ENCODE measurements at places on chromosomes 12 and 14.

DNA sequence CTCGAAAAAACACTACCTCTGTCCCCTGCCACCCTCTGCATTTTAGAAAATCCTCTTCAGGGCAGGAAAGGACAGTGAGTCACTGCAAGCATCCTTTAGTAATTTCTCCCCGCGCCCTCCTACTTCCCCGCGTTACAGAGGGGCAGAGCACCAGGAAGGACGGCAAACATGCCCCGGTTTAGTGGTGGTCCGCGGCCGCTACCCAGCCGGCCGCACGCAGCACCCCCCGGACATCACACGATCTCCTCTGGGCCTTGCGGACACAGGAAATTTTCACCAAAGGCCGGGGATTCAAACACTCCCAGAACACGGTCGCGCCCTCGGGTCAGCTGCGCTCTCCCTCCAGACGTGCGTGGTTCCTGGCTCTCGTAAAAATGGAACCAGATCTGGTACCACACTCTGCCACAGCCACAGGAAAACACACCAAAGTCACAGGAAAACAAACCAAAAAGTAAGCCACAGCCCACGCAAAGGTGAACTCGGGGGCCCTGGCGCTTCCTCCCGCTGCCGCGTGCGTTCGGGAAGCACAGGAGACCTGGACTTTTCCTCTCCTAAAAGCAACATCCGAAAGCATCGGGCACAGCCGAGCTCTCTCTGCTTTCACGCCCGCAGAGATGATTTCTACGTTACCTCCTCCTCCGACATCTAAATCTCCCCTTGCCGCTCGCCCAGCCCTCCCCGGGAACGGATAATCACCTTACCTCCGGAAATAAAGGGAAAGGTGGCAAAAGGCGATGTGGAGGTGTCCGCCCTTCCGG lies 839 bp downstream of the SLC38A1 start:
- no peak for DNase-seq

DNA sequence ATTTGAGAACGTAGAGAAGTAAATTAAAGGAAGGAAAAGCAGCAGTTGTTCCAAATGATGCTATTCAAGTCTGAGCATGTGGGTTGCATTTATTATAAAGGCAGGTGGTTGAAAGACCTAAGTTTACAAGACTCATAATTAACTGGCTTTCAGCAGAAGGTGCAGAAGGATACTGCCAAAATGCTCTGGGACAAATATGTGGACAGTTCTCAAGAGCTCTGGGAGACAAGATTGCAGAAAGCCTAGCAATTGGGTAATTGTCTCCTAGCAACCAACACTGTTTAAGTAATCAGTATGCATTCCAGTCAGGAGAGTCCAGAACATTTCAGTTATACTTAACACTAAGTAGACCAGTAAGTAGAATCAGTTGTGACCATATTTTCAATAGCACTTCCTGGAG lies 131.5 kb downstream of the GPR135 start:
- no peak for DNase-seq

DNA sequence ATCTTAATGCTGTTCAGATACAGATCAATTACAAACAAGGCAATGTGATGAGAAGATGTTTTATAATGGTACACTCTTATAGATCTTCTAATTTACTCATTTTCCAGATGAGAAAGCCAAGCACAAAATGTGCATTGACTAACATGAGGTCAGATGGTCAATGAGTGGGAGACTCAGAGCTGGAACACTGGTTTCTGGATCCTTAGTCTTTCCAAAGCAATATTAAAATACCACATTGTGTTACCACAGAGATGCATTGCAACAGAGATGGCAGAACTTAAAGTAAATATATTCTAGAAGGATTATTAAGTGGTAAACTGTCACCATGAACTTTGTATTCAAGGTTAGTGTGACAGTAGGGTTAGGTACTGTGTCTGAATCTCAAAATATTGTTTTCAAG lies 113.6 kb downstream of the SLC15A5 start:
- no peak for DNase-seq

DNA sequence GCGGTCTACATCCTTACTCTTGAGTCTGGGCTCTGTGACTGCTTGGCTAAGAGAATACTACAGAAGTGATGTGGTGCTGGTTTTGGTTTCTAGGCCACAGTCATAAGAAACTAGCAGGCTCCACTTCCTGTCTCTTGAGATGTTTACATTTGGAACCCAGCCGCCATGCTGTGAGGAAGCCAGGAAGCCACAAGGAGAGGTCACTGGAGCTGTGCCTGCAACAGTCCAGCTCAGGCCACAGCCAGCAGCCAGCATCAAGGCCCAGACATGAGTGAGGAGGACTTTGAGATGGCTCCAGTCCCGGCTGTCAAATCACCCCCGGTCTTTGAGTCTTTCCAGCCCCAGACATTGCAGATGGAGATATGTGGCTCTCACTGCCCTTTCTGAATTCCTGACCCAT lies 12.9 kb upstream of the FAM181A start:
- DNase-seq = no peak

GRCh38 chr14:47194055-47194454 lies 481.4 kb downstream of the MDGA2 start:
- DNase-seq = no peak

GRCh38 chr14:53209370-53209769 lies 56.2 kb upstream of the DDHD1 start:
- no peak for DNase-seq

GRCh38 chr14:58919217-58919616 lies 269.2 kb upstream of the DAAM1 start:
- no peak for DNase-seq

DNA sequence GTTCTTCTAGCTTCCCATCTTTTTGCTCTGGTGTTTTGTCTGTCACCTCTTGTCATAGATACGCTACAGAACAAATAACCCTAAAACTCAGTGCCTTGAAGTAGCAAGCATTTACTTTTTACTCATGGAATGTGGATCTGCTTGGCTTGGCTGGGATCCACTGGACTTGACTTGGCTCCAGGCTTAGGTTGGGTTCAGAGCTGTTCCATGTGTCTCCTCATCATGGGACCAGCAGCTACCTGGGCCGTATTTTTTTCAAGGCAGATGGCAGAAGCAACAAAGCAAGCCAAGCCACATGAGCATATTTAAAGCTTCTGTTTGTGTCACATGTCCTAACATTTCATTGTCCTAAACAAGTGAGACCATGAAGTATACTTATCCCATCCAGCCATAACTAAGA lies 48.7 kb upstream of the ATF1 start:
- DNase-seq = no peak

- DNase-seq = no peak
Measured at GRCh38 chr14:106318700-106319099, 792.3 kb downstream of the TMEM121 start.

DNA sequence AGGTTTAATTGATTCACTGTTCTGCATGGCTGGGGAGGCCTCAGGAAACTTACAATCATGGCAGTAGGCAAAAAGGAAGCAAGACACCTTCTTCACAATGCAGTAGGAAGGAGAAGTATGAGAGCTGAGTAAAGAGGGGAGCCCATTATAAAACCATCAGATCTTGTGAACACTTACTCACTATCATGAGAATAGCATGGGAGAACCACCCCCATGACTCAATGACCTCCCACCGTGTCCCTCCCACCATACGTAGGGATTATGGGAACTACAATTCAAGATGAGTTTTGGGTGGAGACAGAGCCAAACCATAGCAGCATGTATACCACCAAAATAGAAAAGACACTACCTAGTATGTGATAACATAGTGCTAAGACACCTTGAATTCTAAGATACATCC lies 2.9 kb upstream of the HMGA2 start:
- DNase-seq = peak; percentile 14

DNA sequence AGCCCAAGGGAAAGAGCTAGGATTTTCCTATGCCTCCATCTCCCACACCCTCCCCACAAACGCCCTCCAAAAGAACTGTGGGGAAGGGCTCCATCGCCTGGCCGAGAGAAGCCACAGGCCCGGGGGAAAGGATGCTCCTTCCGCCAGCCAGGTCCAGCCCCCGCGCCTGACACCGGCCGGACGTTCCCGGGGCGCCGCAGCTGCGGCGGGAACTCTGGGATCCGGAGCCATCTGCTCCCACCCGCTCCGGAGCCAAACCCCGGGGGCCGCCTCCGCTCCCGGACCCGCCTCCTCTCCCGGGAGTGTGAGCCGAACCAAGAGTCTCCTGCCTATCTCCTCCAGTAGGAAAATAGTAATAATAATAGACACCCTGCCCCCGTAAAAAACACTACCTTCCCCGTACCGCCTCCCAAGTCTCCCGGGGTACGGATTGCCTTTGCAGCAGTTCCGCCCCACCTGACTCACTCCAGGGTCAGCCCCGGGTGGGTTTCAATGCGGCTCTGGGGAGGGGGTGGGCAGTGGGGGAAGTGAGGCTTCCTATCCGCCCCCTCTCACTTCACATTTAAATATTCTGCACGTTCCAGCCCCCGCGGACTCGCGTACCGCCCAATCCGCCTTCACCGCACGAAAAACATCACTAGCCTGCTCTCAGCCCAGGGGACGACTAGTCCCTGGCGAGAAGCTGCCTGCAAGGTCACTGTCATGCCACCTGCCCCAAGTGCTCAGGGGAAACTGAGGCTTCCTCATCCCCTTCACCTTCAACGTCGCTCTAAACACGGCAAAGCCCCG lies 2.4 kb downstream of the AGAP2 start:
- peak; percentile 59 for DNase-seq

DNA sequence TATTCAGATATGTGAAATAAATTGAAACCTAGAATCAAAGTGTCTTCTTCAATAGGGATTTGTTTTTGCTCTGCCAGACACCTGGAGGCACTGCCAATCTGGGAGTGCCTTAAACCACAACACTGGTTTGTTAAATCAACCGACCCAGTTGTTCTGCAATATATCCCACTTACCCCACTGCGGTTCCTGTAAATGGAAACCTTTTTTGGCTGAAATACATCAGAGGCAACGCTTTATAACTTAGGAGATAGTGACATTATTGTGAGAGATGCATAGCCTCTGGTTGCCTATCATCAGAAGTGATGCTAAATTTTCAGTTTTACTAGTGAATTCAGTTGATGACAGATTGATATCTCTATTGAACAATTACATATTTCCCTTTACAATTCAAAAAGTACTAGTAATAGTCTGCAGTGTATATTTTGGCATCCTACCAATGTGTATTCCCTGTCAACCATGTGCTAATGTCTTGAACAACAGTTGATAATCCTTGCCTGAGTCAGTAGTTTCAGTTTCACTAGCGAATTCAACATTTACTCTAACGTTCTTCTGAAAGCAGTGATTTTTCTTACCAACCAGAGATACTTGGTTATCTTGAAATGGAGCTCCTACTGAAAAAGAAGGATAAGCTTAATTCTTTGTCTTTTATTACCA lies 30.5 kb downstream of the PPP2R5C start:
- DNase-seq = peak; percentile 52

DNA sequence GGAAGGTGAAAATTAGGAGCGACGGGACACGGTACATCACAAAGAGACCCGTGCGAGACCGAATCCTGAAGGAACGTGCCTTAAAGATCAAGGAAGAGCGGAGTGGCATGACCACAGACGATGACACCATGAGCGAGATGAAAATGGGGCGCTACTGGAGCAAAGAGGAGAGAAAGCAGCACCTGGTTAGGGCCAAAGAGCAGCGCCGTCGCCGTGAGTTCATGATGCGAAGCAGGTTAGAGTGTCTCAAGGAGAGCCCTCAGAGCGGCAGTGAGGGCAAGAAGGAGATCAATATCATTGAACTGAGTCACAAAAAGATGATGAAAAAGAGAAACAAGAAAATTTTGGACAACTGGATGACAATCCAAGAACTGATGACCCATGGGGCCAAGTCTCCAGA lies 385.3 kb downstream of the PDZRN4 start:
- DNase-seq = no peak

- DNase-seq = no peak
Measured at GRCh38 chr12:23534196-23534595, 415.3 kb downstream of the SOX5 start.

DNA sequence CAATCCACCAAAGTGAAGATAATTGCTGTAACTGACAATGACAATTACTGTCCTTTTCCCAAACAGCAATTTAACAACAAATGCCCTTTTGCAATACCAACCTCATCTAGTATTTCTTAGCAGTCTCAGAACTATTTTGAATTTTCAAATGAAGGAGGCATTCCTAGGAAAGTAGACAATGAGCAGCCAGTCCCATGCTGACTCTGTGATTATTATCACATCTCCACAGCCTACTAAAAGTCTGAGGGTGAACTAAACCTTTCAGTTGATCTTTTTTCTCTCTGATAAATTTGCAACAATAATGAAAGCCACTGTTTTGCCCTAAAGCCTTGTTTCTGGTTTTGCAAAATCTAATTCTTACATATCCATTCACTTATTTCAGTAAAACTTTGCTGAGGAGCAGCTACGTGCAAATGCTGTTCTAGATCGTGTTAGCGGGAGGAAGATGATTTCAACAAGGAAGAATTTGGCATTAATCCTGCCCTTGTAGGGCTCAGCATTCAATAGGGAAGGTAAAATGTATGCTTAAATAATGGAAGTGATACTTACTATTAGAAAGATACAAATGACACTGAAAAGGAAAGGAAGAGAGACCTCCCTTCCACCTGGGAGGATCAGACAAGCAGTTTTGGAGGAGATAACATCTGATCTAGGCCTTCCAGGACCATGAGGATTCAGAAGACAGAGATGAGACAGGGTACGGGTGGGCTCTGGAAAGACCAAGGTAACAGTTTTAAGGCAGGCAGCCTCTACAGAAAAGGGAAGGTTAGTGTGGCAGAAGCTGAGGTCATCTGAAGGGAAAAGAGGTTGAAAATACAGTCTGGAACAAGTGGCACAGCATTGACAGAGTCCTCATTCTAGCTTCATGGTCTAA lies 47.4 kb downstream of the SLC38A1 start:
- DNase-seq = no peak

DNA sequence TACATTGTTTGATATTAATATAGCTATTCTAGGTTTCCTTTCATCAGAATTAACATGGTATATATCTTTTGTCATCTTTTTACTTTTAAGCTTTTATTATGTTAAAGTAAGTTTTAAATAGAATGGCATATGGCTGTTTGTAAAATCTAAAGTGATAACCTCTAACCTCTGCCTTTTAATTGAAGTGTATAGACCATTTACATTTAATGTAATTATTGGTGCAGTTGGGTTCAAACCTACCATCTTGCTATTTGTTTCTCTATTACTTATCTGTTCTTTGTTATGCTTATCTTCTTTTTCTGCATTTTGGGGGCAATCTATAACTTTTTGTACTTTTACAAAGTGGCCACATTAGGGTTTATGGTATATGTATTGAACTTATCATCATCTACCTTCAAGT lies 35.8 kb downstream of the PRMT8 start:
- no peak for DNase-seq

DNA sequence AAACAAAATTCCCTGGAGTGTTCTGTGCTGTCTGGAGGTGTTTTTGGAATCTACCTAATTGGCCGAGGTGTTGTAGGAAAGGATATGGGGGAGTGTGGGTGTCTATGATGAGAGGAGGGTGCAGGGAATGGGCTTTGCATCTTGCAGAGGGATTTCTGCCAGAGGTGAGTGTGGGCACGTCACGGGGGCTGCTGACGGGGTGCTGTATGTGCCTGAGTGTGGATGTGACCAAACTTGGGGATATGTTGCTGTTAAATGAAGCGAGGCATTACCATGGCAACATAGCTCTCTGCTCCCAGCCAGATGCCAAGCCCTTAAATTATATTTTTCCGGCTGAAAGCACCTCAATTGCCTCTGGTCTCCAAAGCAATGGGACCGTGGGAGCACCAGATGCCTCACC lies 44.3 kb upstream of the SPTLC2 start:
- DNase-seq = no peak

Data from SK-MEL-5 (cell line).